Panc1 (cell line): ENCODE measurements at places on chromosomes 6 and 20. TPM values are rescaled to one million over a fixed set of nuclear protein-coding genes. Genes with fewer than 3 reads are reported as not detected.

Gene EMILIN3
- total RNA-seq = 0.54 TPM

DNA sequence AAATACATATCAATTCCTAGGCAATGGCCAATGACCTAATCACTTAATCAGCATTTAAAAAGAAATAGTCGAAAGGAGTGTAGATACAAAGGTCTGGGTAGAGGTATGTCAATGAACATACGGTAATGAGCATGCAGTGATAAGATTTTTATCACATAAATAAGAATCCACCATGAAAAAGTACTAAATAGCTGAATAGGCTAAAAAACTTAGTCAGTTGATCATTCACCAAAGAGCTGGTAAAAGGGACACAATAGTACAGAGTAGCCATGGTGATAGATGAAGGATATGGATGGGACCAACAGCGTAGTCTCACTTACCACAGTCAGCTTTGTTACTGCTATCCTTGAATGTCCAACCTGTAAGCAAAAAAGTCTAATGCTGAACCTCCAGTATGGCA lies 1018.6 kb upstream of the EYS start:
- no peak overlapping the region for H3K4me3 ChIP-seq
- no peaks in the 10 kb centered on the region for H3K4me1 ChIP-seq
- H3K36me3 ChIP-seq = no peaks in the 10 kb centered on the region
- no peaks in the 10 kb centered on the region for H3K27me3 ChIP-seq
- DNase-seq = no peak

Gene C20orf204
- total RNA-seq = 1.9 TPM

DNA sequence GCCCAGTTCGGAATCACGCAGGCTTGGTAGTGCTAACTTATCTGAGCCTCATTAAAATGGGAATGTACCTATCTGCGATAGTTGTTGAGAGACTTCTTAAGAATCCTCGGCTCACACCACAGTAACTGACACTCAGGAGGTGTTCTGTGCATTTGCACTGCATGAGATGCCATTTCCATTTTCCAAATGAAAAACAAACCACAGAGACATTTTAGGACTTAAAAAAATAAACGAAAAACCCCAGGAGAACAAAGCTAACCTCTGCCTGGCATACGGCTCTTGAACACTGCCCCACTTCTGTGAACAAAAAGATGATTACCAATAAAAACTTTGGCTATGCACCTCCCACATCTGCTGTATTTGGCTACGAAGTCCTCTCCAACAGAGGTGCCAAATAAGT lies 37.6 kb downstream of the BEND3 start:
- no peaks in the 10 kb centered on the region for H3K4me1 ChIP-seq
- H3K27me3 ChIP-seq = no peaks in the 10 kb centered on the region
- no peak for DNase-seq
- no peak overlapping the region for H3K27ac ChIP-seq
- H3K4me3 ChIP-seq = no peak overlapping the region

Gene HLA-G
- total RNA-seq = 0.62 TPM

GRCh38 chr20:6940048-6940447 lies 172.6 kb downstream of the BMP2 start:
- H3K4me1 ChIP-seq = no peaks in the 10 kb centered on the region
- no peaks in the 10 kb centered on the region for H3K36me3 ChIP-seq
- H3K27me3 ChIP-seq = no peaks in the 10 kb centered on the region
- no peak overlapping the region for H3K4me3 ChIP-seq

Gene TIAM2
- 14.9 TPM for total RNA-seq

DNA sequence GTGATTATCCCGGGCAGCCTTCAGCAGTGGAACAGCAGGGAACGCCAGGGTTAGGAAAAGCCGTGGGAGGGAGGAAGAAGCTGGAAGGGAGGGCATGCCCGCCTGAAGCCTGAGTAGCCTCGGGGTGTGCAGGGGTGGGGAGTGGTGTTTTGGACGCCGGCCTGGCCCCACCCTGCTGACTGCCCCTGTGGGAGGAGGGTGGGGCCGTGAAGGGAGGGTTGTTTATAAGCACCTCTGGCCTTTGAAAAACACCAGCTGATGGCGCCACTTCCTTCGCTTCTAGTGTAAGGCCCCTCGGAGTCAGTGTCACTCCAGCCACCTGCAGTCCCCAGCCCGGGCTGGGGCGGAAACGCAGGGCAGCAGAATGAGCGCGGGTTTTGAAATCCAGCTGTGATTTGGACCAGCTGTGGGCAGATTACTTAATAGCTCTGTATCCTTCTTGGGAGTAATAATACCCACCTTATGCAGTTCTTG lies 52.8 kb upstream of the BMP6 start:
- no peaks in the 10 kb centered on the region for H3K27me3 ChIP-seq
- no peaks in the 10 kb centered on the region for H3K36me3 ChIP-seq
- H3K4me1 ChIP-seq = no peaks in the 10 kb centered on the region
- no peak overlapping the region for H3K27ac ChIP-seq
- no peak for DNase-seq
- H3K4me3 ChIP-seq = no peak overlapping the region

- H3K27ac ChIP-seq = peak overlapping the region; percentile 66
- no peak for DNase-seq
- H3K36me3 ChIP-seq = no peaks in the 10 kb centered on the region
- no peak overlapping the region for H3K4me3 ChIP-seq
- H3K27me3 ChIP-seq = no peaks in the 10 kb centered on the region
- H3K4me1 ChIP-seq = peaks cover 4% of the 10 kb centered on the region; the same call in 1 of the 2 replicates
These were observed 162.0 kb upstream of the EPHA7 start for GRCh38 chr6:93581371-93581770.

- H3K36me3 ChIP-seq = no peaks in the 10 kb centered on the region
- H3K27me3 ChIP-seq = no peaks in the 10 kb centered on the region
- no peak overlapping the region for H3K27ac ChIP-seq
- DNase-seq = no peak
These were observed 64.9 kb downstream of the CPNE5 start for GRCh38 chr6:36774331-36774730.
